ENCODE measurements at places on chromosomes 12 and 14.

GRCh38 chr12:94704452-94705306, 54.3 kb upstream of the TMCC3 start:
- no peak for DNase-seq

GRCh38 chr12:68175557-68176061, 16.1 kb upstream of the IFNG start:
- no peak for DNase-seq

DNA sequence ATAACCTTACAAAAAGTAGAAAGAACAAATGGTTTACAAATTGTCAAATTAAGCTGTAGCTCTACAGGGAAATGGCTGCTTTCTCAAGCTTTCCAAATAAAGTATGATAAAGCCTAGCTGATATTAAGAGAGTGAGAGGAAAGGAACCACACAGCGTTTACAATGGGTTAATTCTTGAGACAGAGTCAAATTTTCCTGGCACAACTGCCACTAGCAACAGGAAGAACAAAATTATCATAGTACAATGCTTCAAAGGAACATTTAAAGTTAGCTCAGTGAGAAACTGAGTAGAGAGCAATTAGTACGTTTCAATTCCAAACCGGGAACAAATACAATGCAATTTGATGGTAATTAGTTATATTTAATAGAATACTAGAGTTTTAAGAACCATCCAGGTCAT, 116.0 kb downstream of the PPP1R12A start:
- no peak for DNase-seq

GRCh38 chr12:77941401-77941800, 110.7 kb downstream of the NAV3 start:
- no peak for DNase-seq

DNA sequence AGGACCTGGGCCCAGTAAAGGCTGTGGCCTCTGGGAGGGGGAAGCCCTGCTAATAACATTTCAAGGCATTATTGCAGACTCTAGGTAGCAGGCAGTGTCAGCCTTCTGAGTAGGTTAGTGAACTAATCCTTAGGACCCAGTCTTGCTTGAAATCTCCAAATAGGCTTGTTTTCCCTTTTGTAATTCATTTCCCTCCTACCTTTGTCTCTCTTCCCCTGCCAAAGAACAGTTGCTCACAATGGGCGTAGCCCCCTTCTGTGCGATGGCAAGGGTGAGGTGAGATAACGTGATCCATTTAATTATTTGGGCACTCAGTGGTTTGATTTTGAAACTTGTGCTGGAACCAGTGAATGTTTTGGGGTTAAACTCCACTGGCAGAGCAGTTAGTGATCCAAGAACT, 10.9 kb downstream of the PELI2 start:
- DNase-seq = no peak

- DNase-seq = no peak
Observed at GRCh38 chr14:100692859-100693558, 33.7 kb upstream of the DLK1 start.

- DNase-seq = no peak
Observed at GRCh38 chr12:81137801-81138200, 59.9 kb downstream of the ACSS3 start.

DNA sequence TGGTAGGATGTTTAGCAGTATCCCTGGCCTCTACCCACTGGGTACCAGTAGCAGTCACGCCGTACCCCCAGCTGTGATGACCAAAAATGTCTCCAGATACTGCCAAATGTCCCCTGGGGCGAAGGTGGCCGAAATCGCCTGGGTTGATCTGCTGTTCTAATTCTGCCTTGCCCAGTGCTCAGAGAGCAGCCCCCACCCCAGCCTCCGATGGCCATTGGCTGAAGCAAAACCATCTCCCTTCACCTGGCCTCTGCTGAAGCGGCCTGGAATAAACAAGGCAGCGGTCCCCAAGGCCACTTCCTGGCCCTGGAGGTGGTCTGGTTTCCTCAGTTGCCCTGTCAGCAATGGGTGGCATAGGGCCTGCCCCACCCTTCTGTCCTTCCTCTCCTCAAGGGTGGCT, 298.4 kb downstream of the CACNA1C start:
- no peak for DNase-seq

GRCh38 chr12:88418856-88419497, 161.3 kb downstream of the KITLG start:
- no peak for DNase-seq

DNA sequence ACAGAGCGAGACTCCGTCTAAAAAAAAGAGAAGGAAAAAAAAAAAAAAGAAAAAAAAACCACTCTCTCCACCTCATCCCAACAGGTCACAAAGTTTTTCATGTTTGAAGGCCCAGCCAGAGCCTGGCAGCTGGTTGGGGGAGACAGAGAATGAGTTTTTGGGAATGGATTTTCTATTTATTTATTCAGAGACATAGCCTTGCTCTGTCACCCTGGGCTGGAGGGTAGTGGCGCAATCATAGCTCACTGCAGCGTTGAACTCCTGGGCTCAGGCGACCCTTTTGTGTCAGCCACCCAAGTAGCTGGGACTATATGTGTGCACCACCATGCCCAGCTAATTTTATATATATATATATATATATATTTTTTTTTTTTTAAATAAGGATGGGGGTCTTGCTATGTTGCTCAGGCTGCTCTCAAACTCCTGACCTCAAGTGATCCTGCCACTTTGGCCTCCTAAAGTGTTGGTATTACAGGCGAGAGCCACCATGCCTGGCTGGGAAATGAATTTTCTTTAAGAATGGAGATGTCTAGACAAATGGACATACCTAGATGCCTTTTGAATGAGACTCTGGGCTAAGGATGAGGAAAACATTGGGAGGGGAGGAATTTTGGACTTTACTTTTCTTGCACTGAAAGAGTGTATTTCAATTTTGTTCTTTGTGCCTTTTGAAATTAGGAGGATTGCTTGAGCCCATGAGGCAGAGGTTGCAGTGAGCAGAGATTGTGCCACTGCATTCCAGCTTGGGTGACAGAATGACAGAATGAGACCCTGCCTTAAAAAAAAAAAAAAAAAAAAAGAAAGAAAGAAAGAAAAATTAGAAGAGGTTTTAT, 16.9 kb upstream of the PPP1R1A start:
- no peak for DNase-seq

- peak; percentile 71 for DNase-seq
Observed at GRCh38 chr14:100296106-100296651, 10.1 kb downstream of the SLC25A29 start.

- DNase-seq = no peak
Observed at GRCh38 chr14:61421212-61421923, 100.0 kb downstream of the PRKCH start.

DNA sequence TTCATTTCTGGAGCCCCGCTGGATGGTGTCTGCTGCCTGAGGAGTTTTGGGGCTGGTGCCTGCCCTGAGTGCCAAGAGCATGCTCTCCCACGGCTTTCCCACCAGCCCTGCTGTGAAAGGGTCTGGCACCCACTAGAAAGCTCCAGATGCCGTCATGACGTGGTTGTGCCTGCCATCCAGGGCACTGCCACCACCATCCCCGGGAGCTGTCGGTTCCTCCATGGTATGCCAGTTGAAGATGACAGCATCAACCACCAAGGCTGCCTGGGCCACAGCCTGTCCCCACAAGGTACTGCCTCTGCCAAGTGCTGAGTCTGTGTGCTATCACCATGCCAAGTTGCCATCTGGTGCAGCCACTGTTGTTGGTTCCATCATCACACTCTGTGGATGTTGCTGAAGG, 85.9 kb downstream of the TTC8 start:
- DNase-seq = no peak

GRCh38 chr12:57133013-57133569, 4.8 kb downstream of the LRP1 start:
- DNase-seq = no peak

DNA sequence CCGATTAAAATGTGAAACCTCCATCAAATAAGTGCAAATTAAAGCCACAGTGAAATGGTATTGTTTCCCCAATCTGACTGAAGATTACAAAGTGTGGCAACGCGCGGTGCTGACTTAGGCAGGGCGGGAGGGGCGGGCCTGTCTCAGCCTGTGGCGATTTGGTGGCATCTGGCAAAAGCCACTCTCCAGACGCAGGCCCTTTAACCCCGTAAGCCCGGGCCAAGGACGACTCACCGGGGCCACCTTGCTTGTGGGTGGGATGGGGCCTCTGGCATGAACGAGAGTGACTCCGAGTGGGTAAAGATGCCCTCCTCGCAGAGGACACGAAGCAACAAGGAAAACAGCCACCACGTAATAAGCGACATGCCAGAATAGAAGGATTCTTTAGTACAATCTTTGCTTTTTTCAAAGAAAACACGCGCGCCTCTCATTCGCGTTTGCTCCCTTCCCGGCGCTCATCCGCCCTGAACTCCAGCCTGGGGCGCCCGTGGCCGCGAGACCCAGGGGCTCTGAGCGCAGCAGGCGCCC, 815 bp downstream of the DEGS2 start:
- no peak for DNase-seq

DNA sequence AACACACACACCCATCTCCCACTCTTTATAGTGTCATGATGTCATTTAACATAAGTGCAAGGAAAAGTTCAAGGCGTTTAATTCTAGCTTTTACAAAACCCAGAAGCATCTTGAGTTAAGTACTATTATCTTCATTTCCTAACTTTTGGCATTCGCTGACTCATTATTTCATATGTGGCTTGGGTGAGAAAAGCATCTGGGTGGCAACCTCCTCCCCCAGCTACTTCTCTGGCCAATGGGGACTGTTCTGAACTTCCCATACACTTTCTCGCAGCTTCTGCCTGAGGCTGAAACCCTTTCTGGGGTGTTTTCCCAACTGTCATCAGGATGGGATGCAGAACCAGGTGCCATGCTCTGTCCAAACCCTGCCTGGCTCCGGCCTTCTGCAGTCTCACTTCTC, 2.8 kb upstream of the MARK3 start:
- DNase-seq = peak; percentile 69

DNA sequence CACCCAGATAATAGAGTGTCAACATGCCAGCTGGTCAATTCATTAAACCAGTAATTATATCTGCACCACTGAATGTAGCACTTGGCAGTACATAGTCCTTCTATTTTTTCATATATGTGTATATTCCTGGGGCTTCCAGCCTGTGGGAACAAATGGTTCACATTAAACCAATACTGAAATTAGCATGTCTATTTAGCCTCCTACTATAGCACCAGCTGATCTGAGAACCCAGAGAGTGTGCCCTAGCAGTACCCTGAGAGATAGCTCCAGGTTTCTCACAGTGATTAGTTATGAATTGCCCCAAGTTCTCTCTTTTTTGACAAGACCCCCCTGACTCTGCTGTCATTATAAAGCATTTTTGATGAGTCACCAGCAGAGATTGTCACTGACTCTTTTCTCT, 1097.3 kb upstream of the FLRT2 start:
- DNase-seq = no peak

GRCh38 chr12:9784326-9784725, 23.6 kb upstream of the CD69 start:
- DNase-seq = no peak

GRCh38 chr12:14843425-14843887, at the start of gene ART4:
TSS of gene ART4 (minus strand) at chr12:14843526. CDS start at chr12:14843113, 413 bp downstream.
- no peak for DNase-seq

GRCh38 chr14:76580399-76580798, 180.9 kb upstream of the VASH1 start:
- DNase-seq = no peak

DNA sequence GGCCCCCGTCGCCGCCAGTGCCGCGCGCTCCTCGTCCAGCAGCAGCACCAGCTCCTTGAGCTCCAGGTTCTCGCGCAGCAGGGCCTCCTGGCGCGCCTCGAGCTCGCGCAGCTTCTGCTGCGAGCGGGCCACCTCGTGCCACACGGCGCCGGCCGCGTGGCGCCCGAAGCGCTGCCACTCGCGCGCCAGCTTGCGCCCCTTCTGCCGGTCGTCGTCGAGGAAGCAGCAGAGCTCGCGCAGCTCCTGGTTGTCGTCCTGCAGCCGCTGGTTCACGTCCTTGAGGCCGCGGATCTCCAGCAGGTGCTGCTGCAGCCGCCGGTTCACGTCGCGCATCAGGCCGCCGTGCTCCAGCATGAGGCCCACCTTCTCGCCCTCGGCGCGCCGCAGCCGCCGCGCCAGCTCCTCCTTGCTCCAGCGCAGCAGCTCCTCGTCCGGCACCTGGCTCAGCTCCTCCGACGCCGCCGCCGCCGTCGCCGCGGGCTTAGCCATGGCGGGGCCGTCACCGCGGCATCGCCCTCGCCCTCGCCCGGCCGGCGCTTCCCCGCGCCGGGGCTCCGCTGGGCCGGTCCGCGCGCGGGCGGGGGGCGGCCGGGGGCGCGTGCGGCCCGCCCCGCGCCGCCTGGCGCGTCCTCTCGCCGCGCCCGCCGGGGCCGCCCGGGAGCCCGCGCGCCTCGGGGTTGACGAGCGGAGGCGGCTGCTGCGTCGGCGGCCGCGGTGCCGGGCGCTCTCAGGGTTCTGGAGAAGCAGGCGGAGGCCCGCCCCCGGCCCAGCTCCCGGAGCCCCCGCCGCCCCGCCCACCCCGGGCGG, at the start of gene CCDC85C:
CCDC85C (minus strand) TSS at position 737 of the 807 bp plus-strand sequence; CDS start at position 489, 248 bp downstream.
- no peak for DNase-seq

GRCh38 chr14:54730156-54730961, 163.4 kb downstream of the SAMD4A start:
- DNase-seq = peak; percentile 24

- no peak for DNase-seq
Observed at GRCh38 chr14:105100910-105101309, 35.7 kb upstream of the GPR132 start.

DNA sequence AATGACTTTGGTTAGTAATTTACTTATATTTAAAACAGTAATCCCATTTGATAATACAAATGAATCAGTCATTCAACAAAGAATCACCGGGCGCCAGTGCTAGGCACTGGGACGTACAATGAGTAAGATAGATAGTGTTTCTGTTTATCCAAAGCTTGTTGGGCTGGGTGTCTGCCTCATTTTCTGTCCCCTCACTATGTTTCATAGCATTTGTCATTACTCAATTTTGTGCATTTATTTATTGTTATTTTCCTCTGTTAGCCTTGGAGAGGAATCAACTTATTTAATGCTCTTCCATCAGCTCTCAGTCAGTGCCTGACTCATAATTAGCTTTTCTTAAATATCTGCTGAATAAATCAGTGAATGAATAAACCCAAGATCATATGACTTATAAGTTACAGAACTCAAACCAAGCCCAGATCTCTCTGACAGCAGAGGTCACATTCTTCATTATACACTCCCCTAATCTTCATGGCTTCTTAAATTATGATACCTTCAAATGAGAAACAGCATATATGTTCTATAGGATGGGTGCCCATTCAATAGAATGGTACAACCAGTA, 86.2 kb downstream of the TSPAN8 start:
- no peak for DNase-seq

- no peak for DNase-seq
Observed at GRCh38 chr12:47744005-47744651, 14.6 kb downstream of the RAPGEF3 start.

Data from AML-193 (cell line).